ENCODE measurements at places on chromosomes 6 and 20. TPM values are rescaled to one million over a fixed set of nuclear protein-coding genes. Genes with fewer than 3 reads are reported as not detected.

GRCh38 chr6:161257793-161258457, 15.9 kb downstream of the AGPAT4 start:
- peak; percentile 73 for DNase-seq

GRCh38 chr20:52312132-52312729, 120.7 kb upstream of the ZFP64 start:
- DNase-seq: peak; percentile 62

GRCh38 chr6:44951253-44951747, 376.8 kb upstream of the RUNX2 start:
- DNase-seq: no peak

The HSPA12B gene
- not detected for total RNA-seq
